ENCODE measurements at places on chromosomes 16 and 17.
A peak's percentile ranks its signal among the peaks of the same experiment; 100 is the strongest.

GRCh38 chr16:13414154-13414553, 505.8 kb upstream of the ERCC4 start:
- DNase-seq = no peak

DNA sequence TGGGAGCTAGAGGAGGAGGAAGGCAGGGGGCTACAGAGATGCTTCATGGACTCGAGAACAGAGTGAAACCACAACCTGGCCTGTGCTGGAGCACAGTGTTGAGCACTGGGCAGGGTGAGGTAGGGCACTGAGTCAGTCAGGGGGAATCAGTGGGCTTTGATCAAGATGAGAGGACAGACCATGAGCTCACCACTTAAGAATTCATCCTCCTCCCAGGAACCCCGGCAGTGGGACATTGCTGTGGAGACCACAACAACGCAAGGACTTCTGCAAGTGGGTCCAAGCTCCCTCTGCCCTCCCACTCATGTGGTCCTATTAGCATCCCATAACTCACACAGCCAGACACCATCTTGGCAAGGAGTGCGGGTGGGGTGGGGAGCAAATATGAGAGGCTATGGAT, 1.7 kb upstream of the CES5A start:
- DNase-seq = no peak

GRCh38 chr16:3171855-3172593, 16.0 kb upstream of the OR1F1 start:
- DNase-seq = peak; percentile 72

DNA sequence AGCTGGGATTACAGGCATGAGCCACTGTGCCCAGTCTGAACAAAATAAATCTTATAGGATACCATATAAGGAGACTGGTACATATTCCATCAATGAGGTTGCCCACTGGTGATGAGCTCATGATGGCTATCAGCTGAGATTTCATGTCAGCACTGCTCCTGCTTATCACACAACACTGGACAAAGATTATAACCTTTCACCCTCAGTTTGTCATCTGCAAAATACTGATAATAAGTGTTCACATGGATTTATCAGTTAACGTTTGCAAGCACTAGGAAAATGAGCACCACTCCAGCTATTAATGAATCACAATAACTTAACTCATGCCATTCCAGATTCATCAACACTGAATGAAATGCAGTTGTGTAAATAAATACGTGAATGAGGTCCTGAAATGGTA, 83.7 kb downstream of the SSH2 start:
- DNase-seq = no peak

DNA sequence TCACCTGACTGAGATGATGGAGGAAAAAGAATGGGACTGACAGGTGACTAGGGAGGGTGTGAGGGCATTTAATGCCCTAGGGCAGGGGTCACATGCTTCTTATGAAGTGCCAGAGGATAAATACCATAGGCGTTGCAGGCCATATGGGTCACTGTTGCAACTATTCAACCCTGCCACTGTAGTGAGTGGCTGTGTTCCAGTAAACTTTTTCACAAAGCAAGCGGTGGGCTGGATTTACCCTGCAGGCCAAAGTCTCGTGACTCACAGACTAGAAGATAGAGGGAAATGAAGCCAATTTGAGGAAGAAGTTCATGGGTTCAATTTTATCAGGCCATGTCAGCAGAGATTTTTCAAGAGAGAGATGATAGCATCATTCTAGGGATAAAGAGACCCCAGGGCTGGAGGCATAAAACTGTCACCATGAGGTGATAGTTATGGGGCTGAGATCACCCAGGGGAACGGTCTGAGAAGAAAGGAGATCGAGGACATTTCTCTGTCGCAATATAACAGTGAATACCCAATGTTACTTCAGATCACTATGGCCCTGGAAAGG, 8.6 kb downstream of the ARHGAP17 start:
- DNase-seq = no peak

DNA sequence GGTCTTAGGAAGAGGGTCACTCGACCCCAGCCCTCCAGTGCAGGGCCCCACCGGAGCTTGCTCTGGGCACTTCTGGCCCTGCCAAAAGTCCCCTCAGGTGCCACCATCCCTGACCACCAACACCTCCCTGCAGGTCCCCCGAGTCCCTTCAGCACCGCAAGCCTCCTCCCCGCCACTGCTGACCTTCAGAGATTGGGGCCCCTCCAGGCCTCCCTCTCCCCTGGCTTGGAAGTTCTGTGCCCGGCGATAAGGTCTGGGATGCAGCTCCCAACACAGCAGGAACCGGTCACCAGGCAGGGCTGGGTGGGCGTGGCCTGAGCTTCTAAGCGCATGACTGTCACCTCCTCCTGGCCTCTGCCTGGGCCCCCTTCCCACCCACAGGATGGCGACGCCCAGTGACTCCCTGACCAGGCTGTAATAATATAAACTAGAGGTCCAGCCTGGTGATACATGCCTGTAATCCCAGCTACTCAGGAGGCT, 11.2 kb downstream of the PIEZO1 start:
- DNase-seq = no peak

DNA sequence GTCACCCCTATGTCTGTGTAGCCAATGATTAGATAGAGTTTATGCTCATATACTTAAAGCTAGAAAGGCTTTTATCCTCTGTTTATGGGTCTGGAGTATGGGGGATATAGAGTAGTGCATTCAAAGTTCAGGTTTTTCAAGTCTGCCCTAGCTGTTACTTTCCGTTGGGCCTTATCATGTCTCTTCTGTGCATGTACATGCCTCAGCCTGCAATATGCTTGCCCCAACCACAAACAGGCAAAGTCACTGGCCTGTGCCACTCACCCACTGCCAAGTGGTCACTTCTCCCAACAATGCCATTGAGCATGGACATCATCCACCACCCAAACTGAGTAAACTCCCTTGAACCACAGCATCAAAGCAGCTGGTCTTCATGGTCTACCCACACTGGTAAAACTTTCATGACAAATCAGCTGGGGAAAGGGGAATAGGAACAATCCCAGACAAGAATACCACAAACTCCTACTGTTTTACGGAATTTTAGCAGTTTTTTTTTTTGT, 70.3 kb upstream of the C17orf78 start:
- no peak for DNase-seq

DNA sequence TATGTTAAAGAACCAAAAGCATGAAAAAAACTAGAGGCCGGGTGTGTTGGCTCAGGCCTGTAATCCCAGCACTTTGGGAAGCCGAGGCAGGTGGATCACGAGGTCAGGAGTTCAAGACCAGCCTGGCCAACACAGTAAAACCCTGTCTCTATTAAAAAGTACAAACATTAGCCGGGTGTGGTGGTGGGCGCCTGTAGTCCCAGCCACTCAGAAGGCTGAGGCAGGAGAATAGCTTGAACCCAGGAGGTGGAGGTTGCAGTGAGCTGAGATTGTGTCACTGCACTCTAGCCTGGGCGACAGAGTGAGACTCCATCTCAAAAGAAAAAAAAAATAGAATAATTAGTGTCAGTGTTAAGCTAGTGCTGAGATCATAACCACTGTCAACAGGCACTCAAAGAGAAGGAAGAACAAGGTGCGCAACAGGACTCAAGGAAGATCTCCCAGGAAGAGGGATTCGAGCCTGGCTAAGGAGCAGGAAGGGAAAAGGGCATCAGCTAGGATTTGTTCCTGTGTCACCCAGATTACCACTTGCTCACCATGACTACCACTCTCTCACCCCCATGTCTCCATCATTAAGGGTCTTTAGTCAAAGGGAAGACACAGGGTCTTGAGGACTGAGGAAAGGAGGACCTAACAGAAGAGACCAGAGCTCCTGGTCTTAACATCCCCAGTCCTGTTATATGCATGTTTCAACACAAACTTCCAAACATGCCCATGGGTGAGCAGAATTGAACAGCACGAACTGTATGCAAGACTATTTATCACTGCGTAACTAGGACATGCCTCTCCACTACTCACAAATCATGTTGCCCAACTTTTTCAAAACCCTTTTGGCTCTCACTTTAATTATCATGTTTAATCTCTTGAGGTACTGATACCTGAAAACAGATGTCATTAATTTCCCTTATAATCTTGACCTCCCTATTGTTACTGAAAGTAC, 88.3 kb upstream of the PLEKHM1 start:
- DNase-seq = no peak

GRCh38 chr16:29156511-29156910, 171.7 kb downstream of the LAT start:
- DNase-seq = no peak

DNA sequence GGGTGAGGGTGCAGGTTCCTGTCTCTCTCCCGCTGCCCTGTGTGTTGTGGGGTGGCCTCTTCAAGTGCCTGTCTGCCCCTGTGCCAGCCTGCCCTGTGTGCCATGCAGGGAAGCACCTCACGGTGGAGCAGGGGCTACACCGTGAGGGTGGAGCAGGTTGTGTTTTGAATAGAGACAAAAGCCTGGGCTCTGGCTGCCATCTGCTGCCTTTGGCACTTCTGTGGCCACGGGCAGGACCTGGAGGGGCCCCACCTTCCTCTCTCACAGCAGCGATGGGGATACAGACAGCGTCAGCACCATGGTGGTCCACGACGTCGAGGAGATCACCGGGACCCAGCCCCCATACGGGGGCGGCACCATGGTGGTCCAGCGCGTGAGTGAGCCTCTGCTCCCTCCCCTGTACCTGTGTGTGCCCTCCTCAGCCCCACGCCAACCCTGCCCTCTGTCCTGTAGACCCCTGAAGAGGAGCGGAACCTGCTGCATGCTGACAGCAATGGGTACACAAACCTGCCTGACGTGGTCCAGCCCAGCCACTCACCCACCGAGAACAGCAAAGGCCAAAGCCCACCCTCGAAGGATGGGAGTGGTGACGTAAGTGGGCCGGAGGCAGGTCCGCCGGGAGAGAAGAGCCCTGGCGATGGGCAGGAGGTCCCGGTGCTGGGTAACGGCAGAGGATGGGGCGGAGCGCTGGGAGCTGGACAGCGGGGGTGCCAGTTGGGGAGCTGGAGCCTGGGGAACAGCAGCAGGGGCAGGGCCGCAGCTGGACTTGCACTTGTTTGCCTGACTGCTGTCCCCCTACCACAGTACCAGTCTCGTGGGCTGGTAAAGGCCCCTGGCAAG, 5.4 kb upstream of the C17orf107 start:
- no peak for DNase-seq

DNA sequence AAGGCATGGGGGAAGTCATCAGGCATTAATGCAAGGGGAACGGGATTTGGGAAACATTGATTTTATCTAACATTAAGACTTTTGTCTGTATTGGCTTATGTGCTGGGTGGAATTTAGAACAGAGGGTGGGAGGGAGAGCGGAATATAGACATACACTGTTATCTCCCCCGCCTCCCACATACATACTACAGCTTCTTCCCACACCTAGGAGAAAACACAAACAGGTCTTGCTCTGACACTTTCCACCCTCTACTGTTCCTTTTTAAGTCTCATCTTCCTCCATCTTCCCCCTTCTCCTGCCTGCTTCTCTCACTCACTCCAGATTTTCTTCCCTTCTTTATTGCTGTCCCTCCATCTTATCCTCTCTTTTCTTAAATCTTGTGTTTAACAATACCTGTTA, 425 bp downstream of the OR4D1 start:
- no peak for DNase-seq

DNA sequence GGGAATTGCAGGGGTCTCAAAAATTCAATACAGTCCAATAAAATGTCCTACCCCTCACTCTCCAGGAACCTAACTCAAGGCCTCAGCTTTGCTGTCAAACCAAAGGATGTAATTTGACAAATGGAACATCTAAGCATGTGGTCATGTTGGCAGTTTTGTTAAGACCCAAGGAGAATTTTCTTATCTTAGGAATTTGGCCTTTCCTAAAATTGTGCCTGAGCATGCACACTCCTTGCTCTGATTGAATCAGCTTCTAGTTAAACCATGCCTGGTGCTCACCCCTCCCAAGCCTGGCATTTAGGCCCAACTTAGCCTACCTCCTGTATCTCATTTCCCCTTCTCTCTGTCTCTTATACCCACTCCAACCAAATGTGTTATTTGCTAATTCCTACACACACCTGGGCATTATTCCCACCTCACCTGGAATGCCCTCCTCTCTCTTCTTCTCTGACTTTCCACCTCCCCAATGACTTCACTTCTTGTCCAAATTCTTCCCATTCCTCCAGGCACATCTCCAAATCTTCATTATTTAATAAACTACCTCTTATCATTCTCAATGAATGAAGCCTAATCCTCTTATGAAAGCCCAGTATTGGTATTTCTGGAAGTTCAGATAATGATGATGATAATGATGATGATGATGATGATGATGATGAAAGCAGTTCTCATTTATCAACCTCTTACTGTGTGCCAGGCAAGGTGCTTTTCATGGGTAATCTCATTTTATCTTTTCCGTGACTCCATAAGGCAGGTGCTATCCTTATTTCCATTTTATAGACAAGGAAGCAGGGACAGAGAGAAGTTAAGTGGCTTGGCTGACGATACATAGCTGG, 178.0 kb upstream of the IRX6 start:
- DNase-seq = no peak

DNA sequence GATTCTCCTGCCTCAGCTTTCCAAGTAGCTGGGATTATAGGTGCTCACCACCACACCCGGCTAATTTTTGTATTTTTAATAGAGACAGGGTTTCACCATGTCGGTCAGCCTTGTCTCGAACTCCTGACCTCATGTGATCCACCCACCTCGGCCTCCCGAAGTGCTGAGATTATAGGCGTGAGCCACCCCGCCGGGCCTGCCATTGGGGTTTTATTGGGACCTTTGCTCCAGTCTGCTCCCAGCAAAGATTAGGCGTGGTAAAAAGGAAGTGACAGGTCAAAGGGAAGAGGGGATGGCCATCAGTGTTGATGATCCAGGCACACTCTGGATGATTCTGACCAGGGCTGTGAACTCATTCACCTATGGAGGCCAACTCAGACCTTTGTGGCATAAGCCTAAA, 20.5 kb downstream of the MYLK3 start:
- DNase-seq = no peak

DNA sequence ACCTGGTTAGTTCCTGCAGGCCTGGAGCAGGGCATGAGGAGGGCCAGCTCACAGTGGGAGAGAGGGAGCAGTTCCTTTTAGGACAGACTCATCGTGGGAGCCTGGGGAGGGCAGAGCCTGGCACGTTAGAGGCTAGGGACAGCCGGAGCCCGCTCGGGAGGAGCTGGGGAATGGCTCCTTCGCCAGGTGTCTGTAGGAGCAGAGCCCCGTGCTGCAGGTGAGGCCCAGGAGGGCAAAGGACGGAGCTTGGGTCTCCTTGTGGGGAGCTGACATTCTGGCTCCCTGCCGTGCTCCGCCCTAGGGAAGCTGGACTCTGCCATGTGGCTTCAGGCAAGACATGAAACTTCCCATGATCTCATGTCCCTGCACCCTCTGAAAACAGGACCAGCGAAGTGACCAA, 18.7 kb upstream of the MTSS2 start:
- no peak for DNase-seq

GRCh38 chr17:35252651-35253050, 9.8 kb downstream of the SLFN5 start:
- DNase-seq = no peak

- DNase-seq = no peak
Measured at GRCh38 chr16:78984887-78985464, 615.6 kb downstream of the MAF start.
